ENCODE measurements at places on chromosomes 12 and 14.

DNA sequence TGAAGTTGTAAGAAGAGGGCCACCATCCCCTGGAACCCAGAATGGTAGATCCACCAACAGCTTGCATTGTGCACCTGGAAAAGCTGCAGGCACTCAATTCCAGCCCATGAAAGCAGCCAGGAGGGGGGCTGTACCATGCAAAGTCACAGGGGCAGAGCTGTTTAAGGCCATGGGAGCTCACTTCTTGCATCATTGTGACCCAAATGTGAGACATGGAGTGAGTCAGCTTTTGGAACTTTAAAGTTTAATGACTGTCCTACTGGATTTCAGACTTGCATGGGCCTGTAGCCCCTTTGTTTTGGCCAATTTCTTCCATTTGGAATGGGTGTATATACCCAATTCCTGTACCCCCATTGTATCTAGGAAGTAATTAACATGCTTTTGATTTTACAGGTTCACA lies 50.8 kb downstream of the SLC16A7 start:
- no peak for DNase-seq

- no peak for DNase-seq
These were observed 52.8 kb upstream of the CNOT2 start for GRCh38 chr12:70190262-70191010.

DNA sequence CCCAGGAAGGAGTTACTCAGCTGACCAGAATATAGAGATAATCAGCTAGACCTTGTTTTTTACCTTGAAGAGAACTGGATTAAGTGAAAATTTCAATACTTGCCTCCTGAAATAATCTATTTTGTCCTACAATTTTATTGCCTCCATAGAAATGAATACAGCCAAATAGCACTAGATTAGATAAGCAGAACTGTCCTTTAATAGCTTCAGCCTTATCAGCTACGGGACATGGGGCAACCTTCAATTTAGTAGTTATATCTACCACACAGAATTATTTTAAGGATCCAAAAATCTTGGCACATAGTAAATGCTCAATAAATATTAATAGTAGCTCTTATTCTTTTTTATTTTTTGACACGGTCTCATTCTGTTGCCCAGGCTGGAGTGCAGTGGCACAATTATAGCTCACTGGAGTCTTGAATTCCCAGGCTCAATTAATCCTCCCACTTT lies 67.2 kb upstream of the PLEKHG3 start:
- no peak for DNase-seq

DNA sequence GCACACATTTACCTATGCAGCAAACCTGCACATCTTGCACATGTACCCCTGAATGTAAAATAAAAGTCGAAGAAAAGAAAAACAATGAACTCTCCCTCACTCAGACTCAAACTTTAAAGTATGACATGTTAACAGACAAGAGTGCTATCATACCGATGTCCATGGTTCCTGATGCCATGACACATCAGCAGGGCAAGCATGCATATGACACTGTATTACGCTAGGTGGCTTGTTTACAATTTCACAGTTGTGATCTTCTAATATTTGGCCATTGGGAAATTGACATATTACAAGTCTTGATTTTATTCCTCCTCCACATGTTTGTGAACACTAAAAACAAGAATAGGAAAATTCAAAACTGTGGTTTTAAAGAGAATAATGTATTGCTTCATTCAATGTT lies 126.6 kb downstream of the ADAMTS20 start:
- no peak for DNase-seq

GRCh38 chr12:131831635-131832041 lies 3.4 kb downstream of the MMP17 start:
- DNase-seq = no peak

- DNase-seq = no peak
These were observed 452.4 kb upstream of the LRFN5 start for GRCh38 chr14:41154143-41154807.
